NCI-H1092 (cell line): ENCODE measurements at places on chromosomes 3 and 15.

- no peak for DNase-seq
These were observed 23.2 kb downstream of the ALDH1L1 start for GRCh38 chr3:126157083-126157768.

DNA sequence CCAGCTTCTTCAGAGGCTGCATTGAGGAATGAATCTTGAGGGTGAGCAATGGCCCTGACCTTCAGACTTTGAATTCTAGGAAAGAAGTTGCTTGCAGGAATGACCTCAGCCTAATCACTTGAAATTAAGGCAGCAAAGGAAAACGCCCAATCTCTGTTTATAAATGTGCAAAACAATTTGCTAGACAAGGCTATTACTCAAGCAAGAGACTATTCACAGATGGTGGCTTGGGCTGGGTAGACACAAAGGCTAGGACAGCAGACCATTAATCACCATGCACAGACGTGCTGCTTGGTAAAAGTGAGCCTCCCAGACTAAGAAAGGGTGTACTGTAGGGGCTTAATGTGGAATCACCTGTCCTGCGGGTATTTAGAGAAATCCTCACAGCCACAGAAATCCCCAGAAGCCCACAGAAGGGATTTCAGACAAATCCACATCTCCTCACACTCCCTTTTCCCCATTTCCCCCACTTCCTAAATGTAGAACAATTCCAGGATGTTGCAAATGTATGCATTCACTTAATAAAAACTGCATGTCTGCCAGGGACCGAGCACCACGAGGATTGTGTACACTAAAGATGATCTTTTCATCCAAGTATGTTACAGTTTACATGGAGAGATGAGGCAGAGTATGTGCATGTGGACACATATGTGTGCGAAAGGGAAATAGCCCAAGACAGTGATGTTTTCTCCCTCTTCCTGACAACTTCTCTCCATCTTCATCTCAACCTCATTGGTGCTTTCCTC lies 259.5 kb downstream of the THSD4 start:
- DNase-seq, result no peak

GRCh38 chr3:53324105-53324504 lies 23.2 kb downstream of the DCP1A start:
- DNase-seq, result no peak

- DNase-seq, result no peak
These were observed 44.5 kb downstream of the RPN1 start for GRCh38 chr3:128606094-128606493.

GRCh38 chr3:27127879-27128278 lies 241.3 kb downstream of the NEK10 start:
- no peak for DNase-seq

DNA sequence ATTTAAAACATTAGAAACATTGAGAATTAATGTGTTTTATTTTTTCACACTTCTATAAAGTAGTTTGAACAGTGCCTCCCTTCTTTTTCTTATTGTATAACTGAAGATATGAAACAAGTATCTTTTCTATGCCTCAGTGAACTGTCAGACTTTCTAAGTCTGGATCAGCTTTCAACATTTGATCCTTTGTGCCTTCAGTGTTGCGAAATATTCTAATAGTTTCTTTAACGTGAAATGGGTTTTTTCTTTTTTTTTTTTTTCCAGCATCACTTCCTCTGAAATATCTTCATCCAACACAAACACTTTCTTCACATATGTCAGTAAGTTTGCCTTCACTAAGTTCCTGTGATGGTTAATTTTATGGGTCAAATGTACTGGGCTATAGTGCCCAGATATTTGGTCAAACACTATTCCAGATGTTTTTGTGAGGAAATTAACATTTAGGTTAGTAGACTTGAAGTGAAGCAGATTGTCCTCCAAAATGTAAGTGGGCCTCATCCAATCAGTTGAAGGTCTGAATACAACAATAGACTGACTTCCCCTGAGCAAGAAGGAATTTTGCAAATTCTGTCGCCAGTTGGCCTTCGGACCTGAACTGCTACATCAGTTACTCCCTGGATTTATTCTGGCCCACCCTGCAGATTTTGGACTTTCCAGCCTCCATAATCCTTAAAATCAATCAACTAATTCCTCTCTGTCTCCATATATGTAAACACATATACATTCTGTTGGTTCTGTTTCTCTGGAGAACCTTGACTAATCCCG lies 6.4 kb upstream of the CPOX start:
- no peak for DNase-seq

DNA sequence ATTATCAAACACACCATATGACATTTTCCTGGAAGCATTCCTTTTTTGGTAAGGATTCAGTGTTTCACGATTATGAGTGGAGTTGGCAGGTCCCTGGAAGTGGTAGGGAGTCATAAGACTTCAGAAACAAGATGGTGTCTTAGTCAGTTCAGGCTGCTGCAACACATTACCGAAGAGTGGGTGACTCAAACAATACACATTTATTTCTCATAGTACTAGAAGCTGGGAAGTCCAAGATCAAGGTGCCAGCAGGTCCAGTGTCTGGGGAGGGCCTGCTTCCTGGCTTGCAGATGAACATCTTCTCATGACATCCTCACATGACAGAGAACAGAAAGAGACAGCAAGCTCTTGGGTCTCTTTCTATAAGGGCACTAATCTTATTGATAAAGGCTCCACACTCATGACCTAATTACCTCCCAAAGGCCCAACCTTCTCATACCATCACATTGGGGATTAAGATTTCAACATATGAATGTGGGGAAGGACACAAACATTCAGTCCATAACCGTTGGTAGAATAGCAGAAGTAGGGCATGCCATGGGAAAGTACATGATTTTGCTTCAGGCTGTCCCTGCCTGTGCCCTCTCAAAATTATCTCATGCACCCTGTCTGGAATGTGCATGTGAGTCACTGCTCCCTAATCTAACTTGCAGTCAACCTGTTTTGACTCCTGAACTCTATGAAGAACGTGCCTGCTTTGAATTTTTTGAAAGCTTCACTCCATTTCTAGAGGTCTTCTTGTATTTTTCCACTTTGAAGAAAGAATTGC lies 72.5 kb downstream of the GTPBP8 start:
- DNase-seq, result no peak

GRCh38 chr3:146968204-146968651 lies 363.1 kb upstream of the PLSCR5 start:
- DNase-seq, result no peak
